ENCODE measurements at places on chromosomes 1 and 21. TPM values are rescaled to one million over a fixed set of nuclear protein-coding genes. Genes with fewer than 3 reads are reported as not detected.

DNA sequence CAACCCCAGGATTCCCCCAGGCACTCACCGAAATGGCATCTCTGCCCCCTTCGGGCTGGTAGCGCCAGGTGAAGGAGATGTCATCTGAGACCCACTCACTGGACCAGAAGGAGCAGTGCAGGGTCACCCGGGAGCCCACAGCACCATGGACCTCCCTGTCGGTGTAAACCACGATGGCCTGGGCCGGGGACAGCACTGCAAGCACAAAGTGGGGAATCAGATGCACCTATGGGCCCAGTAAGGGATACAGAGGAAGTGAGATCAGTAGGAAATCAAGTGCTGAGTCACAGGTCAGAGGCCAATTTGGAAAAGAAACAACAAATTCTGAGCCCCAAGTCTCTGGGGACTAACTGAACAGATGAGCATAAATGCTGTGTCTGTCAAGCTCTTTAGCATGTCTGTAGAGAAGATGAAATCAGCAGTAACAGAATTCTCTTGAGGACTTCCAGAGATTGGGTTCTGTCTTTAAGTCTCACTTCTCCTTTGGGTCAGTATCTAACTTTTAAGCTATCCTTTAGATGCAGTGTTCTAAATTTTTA, 2.5 kb downstream of the MPZ start:
- no peak for DNase-seq

Gene CCDC30
- total RNA-seq = 5.0 TPM

DNA sequence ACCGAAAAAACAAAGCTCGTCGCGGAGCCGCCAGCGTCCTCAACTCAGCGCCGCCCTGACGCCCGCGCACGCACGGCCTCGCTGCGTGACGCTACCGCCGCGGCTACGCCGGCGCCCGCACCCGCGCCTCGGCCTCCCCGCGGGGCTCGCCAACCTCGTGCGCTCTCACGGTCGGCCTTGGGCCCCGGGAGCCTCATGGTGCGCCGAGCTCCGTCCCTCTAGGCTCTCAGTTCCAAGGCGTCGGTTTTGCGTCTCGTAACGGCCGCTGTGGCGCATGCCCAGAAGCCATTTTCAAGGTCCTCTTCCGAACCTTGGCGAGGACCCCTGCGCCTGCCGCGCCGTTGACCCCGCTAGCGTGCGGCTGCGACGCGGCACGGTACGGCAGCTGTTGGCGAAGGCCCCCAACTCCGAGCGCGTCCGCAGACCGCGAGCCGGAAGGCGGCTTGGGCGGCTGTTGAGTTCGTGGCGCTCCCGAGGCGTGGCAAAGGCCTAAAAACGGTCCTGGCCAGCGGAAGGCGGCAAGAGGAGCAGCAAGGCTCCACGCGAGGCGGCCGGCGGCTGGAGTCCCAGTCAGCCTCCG, at the start of gene HENMT1:
Gene HENMT1 (minus strand): TSS at position 64 of the 580 bp plus-strand sequence. CDS start 1,209 bp downstream, outside the sequence.
- DNase-seq = peak; percentile 85

GRCh38 chr1:109262231-109263055, 13.1 kb downstream of the CELSR2 start:
- DNase-seq = no peak

DNA sequence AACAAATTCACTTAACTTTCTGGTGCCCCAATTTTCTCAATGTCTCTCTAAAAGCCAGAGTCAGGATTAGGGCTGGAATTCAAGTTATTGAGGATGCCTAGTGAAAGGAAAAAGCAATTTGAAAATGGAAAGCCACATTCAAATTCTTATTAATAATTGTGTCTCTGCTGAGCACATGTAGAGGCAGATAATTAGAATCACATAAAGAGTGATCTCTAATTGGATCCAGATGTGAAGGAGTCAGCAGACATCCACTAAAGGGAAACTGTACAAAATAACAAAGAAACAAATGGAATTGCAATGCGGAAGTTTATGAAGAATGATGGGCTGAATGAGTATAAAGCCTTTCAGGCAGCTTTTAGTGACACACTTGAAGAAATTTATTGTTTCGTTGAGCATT, 482.6 kb downstream of the TTLL7 start:
- DNase-seq = no peak

Gene MTARC1
- 25.2 TPM for total RNA-seq
